ENCODE measurements at places on chromosomes 4 and X.

GRCh38 chrX:132009350-132009749 lies 13.8 kb upstream of the STK26 start:
- no peak for DNase-seq

- no peak for DNase-seq
Measured at GRCh38 chrX:154595559-154596249, 10.8 kb downstream of the CTAG1A start.

- no peak for DNase-seq
Measured at GRCh38 chr4:74738464-74739143, 55.7 kb downstream of the BTC start.

GRCh38 chr4:170399581-170400293 lies 310.0 kb upstream of the AADAT start:
- DNase-seq = no peak

Data from GM06990 (cell line).